ENCODE measurements at places on chromosomes 3 and 15. TPM values are rescaled to one million over a fixed set of nuclear protein-coding genes. Genes with fewer than 3 reads are reported as not detected.
A peak's percentile ranks its signal among the peaks of the same experiment; 100 is the strongest.

ZNF620 gene
- 1.4 TPM for total RNA-seq

PIGBOS1 gene
- total RNA-seq = 19.6 TPM

ATXN7 gene
- total RNA-seq = 32.7 TPM

TRH gene
- not detected for total RNA-seq

XCR1 gene
- total RNA-seq = not detected

DNAH12 gene
- total RNA-seq = 0.28 TPM

DNA sequence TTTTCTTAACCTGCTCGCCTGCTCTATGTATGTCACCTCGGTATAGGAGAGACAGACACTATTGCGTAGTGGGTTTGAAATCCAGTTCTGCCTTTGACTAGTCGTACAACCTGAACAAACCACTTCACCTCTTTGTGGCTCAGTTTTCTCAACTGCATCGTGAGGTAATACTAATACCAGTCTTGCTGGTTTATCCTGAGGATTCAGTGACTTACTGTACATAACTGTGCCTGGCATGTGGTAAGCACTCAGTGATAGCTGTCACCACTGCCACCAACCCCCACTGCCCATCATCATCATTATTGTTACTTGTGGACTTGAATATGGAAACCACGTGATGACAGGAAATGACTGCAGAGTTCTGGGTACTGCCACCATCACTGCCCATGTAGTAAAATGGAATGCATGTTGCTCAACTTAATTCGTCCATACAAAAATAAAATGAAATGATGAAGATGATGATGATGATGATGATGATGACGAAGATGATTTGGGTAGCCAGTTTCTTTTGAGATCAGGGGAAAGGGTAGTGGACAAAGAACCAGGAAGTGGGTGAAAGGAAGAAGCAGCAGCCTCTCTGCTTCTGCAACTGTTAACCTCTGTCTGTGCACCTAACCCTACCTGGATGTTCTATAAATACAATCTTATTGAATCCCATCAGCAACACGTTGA, 228.1 kb downstream of the FEZF2 start:
- DNase-seq = no peak
- H3K27me3 ChIP-seq = no peaks in the 10 kb centered on the region
- H3K36me3 ChIP-seq = no peaks in the 10 kb centered on the region
- no peak overlapping the region for H3K27ac ChIP-seq
- H3K4me3 ChIP-seq = no peak overlapping the region

- H3K36me3 ChIP-seq = no peaks in the 10 kb centered on the region
- DNase-seq = no peak
- no peaks in the 10 kb centered on the region for H3K4me1 ChIP-seq
- no peak overlapping the region for H3K4me3 ChIP-seq
Measured at GRCh38 chr3:116939550-116939949, 230.0 kb downstream of the TUSC7 start.

- H3K27me3 ChIP-seq = no peaks in the 10 kb centered on the region
- H3K27ac ChIP-seq = no peak overlapping the region
- H3K36me3 ChIP-seq = no peaks in the 10 kb centered on the region
Measured at GRCh38 chr3:131735544-131735943, 232.8 kb upstream of the MRPL3 start.

- no peaks in the 10 kb centered on the region for H3K27me3 ChIP-seq
- DNase-seq = no peak
- H3K36me3 ChIP-seq = no peaks in the 10 kb centered on the region
- no peak overlapping the region for H3K4me3 ChIP-seq
- H3K27ac ChIP-seq = no peak overlapping the region
Measured at GRCh38 chr3:112873632-112874031, 27.0 kb upstream of the CD200R1L start.

DNA sequence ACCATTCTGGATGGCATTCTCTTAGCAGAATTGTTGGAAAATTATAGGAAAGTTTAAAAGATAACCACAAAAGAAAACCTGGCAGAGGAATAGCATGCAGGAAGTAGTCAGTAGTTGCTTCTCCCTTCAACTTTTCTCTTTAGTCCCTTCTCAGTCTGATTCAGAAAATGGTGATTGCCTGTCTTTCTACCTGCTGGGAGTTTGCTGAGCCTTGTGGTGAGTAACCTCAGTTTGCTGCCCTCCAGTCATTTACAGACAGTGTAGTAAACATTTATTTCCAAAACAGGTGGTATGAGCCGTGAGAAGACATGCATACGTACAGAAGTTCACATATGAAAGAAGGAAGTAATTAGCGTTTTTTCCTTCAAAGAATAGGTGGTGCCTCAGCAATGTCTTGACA, 224.7 kb upstream of the POU1F1 start:
- DNase-seq = no peak
- H3K4me1 ChIP-seq = no peaks in the 10 kb centered on the region
- H3K36me3 ChIP-seq = no peaks in the 10 kb centered on the region
- no peak overlapping the region for H3K27ac ChIP-seq

DNA sequence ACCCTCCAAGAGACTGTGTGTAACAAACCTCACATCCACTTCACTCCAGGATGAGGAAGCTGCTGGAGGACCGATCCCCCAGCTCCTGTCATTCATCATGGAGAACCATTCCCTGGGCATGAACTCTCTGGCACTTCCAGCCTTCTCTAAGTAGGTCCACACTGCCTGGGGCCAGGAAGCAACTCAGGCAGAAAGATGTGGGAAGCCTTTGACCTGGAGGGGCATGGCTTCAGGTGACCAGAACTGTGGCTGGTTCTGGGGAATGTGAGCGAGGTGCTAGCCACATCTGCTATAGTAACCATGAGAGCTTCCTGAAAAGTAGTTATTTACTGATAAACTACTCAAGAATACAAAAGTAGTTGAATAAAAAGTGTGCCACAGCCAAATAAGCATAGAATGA, 173.7 kb upstream of the CTDSPL start:
- no peak for DNase-seq
- H3K4me3 ChIP-seq = no peak overlapping the region
- H3K36me3 ChIP-seq = no peaks in the 10 kb centered on the region
- no peaks in the 10 kb centered on the region for H3K27me3 ChIP-seq

- H3K4me3 ChIP-seq = no peak overlapping the region
- no peaks in the 10 kb centered on the region for H3K4me1 ChIP-seq
- no peaks in the 10 kb centered on the region for H3K36me3 ChIP-seq
- no peak for DNase-seq
Measured at GRCh38 chr3:172653004-172653572, 57.8 kb downstream of the NCEH1 start.

DNA sequence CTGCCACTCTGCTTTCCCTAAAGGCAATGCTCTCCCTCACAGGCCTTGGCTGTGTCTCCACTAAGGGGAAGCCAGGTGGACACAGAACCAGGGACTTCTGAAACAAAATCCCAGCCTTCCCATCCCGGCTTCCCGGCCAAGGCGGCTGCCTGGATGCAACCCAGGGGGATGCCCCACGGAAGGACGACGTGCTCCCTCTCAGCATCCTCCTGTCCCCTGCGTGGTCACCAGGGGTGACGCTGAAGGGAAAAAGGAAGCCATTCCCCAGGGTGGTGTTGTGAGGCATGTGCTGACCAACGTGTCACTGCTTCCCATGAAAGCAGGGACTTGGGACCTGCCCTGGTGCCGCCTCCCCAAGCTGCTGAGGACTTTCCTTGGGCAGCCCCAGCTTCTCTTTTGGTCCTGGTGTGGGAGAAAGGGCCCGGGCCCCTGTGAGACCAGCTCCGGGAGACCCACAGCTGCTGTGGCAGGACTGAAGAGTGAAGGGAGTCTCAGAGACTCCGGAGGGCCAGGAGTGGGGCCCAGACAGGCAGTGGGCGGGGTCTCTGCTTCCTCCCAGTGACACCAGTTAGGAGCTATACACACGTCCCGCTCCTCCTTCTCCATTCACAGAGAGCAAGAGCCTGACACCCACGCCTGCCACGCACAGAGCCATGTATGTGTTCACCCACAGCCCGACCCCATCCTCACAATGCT, 139.2 kb downstream of the NUP210 start:
- peaks cover 15% of the 10 kb centered on the region for H3K4me1 ChIP-seq
- peaks cover 31% of the 10 kb centered on the region for H3K27me3 ChIP-seq
- H3K27ac ChIP-seq = peak overlapping the region; percentile 61
- no peaks in the 10 kb centered on the region for H3K36me3 ChIP-seq
- peak; percentile 66 for DNase-seq

- DNase-seq = no peak
- H3K4me3 ChIP-seq = no peak overlapping the region
- no peak overlapping the region for H3K27ac ChIP-seq
- H3K27me3 ChIP-seq = no peaks in the 10 kb centered on the region
Measured at GRCh38 chr15:33492434-33493052, 181.8 kb downstream of the RYR3 start.

GRCh38 chr3:43000387-43000786, 21.3 kb downstream of the GASK1A start:
- H3K36me3 ChIP-seq = no peaks in the 10 kb centered on the region
- H3K4me1 ChIP-seq = peaks cover 76% of the 10 kb centered on the region
- no peaks in the 10 kb centered on the region for H3K27me3 ChIP-seq
- no peak for DNase-seq

GRCh38 chr3:158768361-158768787, 33.5 kb upstream of the MFSD1 start:
- H3K27ac ChIP-seq = peak overlapping the region; percentile 80
- peak; percentile 83 for DNase-seq
- no peak overlapping the region for H3K4me3 ChIP-seq
- H3K4me1 ChIP-seq = no peaks in the 10 kb centered on the region
- H3K27me3 ChIP-seq = no peaks in the 10 kb centered on the region

GRCh38 chr15:68434021-68434420, 2.1 kb upstream of the ITGA11 start:
- H3K4me1 ChIP-seq = peaks cover 16% of the 10 kb centered on the region
- no peaks in the 10 kb centered on the region for H3K36me3 ChIP-seq
- no peak overlapping the region for H3K4me3 ChIP-seq
- H3K27ac ChIP-seq = no peak overlapping the region
- DNase-seq = no peak

DNA sequence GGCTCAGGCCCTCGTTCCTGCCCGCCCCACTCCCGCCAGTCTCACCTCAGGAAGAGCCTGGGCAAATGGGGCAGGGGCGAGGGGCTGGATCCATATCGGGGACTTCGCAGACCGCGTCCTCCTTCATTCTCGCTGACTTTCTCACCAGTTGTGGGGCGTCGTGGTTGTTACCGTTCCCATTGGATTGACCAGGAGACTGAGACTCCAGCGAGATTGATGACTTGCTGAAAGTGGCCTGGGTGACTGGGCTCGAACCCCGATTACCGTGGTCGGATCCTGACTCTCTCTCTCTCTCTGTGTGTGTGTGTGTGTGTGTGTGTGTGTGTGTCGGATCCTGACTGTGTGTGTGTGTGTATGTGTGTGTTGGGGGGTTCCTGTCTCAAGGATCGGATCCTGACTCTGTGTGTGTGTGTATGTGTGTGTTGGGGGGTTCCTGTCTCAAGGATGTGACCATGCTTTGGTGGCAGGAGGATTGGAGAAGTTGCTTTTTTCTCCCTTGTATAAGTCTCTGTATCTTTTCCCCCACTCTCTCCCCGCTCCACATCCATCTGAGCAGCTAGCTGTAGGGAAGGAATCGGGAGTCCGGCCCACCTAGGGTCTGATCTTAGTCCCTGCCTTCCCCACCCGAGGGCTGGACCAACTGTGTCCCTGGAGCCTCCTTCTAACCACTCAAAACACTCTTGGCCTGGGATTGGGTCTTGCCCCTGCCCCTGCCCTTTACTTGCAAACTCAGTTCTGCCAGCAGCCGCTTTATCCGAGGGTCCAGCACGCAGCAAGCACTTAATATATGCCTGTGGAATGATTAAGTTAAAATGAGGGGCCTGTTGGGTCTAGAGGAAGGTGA, 603 bp downstream of the PLEKHO2 start:
- peaks cover 52% of the 10 kb centered on the region for H3K4me1 ChIP-seq
- H3K27me3 ChIP-seq = no peaks in the 10 kb centered on the region
- H3K36me3 ChIP-seq = no peaks in the 10 kb centered on the region
- H3K27ac ChIP-seq = peak overlapping the region; percentile 98
- DNase-seq = peak; percentile 78
- peak overlapping the region; percentile 98 for H3K4me3 ChIP-seq

- DNase-seq = no peak
- no peaks in the 10 kb centered on the region for H3K36me3 ChIP-seq
- no peaks in the 10 kb centered on the region for H3K4me1 ChIP-seq
- no peak overlapping the region for H3K27ac ChIP-seq
Measured at GRCh38 chr3:176631165-176631564, 566.1 kb downstream of the TBL1XR1 start.

DNA sequence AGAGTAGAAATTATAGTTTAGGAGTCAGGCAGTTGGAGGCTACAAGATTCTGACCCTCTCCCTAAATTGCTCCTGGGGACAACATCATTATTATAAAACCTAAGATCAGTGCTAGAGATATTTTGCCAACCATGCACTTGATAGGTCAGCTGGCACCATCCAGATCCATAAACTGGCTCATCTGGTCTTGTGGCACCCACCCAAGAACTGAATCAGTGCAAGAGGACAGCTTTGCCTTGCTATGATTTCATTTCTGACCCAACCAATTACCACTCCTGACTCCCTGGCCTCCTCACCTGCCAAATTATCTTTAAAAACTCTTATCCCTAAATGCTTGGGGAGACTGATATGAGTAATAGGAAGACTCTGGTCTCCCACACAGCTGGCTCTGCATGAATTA, 461.1 kb upstream of the TGFBR2 start:
- no peaks in the 10 kb centered on the region for H3K36me3 ChIP-seq
- DNase-seq = no peak
- no peak overlapping the region for H3K27ac ChIP-seq
- H3K4me3 ChIP-seq = no peak overlapping the region
- H3K4me1 ChIP-seq = no peaks in the 10 kb centered on the region
- H3K27me3 ChIP-seq = no peaks in the 10 kb centered on the region

DNA sequence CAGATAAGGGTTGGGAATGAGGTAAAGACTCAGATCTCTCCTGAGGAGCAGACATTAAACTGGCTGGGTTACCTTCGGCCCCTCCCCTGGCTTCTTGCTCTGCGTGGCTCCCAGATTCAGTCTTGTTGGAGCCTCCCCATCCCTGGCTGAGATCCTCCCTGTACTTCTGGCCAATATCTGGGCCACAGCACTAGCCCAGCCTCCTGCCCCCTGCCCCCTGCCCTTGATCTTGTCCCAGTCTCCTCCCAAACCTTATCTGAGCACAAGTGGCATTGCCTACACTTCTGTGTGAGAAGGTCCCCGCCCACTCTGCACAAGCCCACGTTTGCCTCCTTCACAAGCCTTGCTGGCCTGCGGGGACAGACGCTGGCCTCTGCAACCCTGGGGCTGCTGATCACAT, 16.8 kb downstream of the PLA2G4F start:
- H3K27me3 ChIP-seq = no peaks in the 10 kb centered on the region
- no peak overlapping the region for H3K27ac ChIP-seq
- H3K4me3 ChIP-seq = no peak overlapping the region

- H3K27ac ChIP-seq = no peak overlapping the region
- no peaks in the 10 kb centered on the region for H3K4me1 ChIP-seq
- DNase-seq = peak; percentile 80
- no peaks in the 10 kb centered on the region for H3K27me3 ChIP-seq
- no peak overlapping the region for H3K4me3 ChIP-seq
Measured at GRCh38 chr15:68333775-68334470, 56.4 kb downstream of the FEM1B start.

- H3K4me3 ChIP-seq = no peak overlapping the region
- H3K27me3 ChIP-seq = no peaks in the 10 kb centered on the region
- no peak for DNase-seq
- H3K4me1 ChIP-seq = peaks cover 20% of the 10 kb centered on the region
- no peaks in the 10 kb centered on the region for H3K36me3 ChIP-seq
Measured at GRCh38 chr3:45655906-45656305, 33.3 kb upstream of the SACM1L start.

All from sigmoid colon (tissue), 7 donors.